ENCODE measurements at places on chromosomes 13 and 19. TPM values are rescaled to one million over a fixed set of nuclear protein-coding genes. Genes with fewer than 3 reads are reported as not detected.
A peak's percentile ranks its signal among the peaks of the same experiment; 100 is the strongest.

NRTN gene
- total RNA-seq: 0.40 TPM

DNA sequence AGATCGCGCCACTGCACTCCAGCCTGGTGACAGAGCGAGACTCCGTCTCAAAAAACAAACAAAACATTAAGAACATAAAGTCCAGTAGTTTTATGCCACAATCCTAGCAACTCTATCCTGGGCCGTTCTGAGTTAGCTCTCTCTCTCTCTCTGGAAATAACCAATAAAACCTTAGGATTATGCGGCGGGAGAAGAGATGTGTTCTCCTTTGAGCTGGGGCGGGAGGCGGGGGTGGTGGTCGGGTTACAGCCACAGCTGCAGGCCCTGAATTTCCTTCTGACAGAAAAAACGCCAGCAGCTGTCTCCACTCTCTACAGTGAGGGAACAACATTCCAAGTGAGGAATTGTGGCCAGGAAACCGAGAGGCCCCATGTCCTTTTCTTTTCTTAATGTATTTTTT, 9.1 kb upstream of the PNMA8A start:
- peak overlapping the region; percentile 89 for H3K27ac ChIP-seq
- H3K4me1 ChIP-seq: peaks cover 38% of the 10 kb centered on the region
- peak overlapping the region; percentile 31 for H3K4me3 ChIP-seq
- H3K36me3 ChIP-seq: no peaks in the 10 kb centered on the region

NANOS3 gene
- total RNA-seq: 3.5 TPM

- no peak overlapping the region for H3K27ac ChIP-seq
- peak; percentile 91 for DNase-seq
- H3K27me3 ChIP-seq: no peaks in the 10 kb centered on the region
- H3K4me1 ChIP-seq: peaks cover 9% of the 10 kb centered on the region
- no peak overlapping the region for H3K4me3 ChIP-seq
Measured at GRCh38 chr19:33406521-33407139, 33.1 kb downstream of the CEBPG start.

CYP2F1 gene
- not detected for total RNA-seq

DNA sequence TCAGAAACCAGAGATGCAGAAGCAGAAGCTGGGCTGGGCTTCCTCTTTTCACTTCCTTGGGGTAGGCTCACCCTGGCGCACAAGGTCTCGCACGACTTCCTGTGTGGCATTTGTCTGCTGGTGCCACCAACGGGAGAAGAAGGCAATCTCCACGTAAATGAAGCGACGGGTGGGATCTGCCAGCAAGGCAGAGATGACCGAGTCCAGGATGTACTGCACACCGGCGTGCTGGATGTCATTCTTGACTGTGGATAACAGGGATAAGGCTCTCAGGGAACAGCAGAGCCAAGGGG, 1.3 kb downstream of the MAN2B1 start:
- peaks cover 3% of the 10 kb centered on the region for H3K36me3 ChIP-seq
- peaks cover 29% of the 10 kb centered on the region for H3K4me1 ChIP-seq
- no peak for DNase-seq
- H3K27ac ChIP-seq: no peak overlapping the region
- peak overlapping the region; percentile 18 for H3K4me3 ChIP-seq

GRCh38 chr13:26025771-26026170, 26.0 kb downstream of the SHISA2 start:
- no peaks in the 10 kb centered on the region for H3K27me3 ChIP-seq
- H3K36me3 ChIP-seq: no peaks in the 10 kb centered on the region
- H3K4me1 ChIP-seq: peaks cover 56% of the 10 kb centered on the region
- DNase-seq: peak; percentile 36
- H3K27ac ChIP-seq: no peak overlapping the region

DNA sequence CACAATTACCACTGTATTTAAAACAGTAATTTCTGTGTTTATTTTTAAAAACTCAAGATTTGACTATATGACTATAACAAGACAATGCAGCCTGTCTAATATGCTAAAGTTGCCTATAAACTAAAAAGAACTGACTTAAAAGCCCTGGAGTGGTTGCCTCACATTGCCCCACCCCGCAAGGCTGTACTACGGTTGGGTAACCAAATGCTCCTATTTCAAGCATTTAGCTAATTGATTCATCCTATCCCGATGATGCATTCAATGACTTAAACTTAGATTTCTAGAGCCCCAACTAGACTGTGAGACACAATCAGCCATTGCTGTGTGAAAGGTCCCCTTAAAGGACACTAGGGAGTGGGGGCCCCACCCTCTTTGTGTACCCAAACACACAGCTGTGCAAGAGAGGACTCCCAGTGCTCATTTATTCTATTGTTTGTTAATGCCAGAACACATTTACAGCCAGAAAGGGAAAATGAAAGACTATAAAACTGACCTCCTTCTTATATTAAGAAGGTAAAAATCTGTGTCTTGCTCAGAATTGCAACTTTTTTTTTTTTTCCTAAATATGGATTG, 66.9 kb downstream of the MIPEP start:
- no peaks in the 10 kb centered on the region for H3K27me3 ChIP-seq
- H3K36me3 ChIP-seq: peaks cover 19% of the 10 kb centered on the region
- H3K4me1 ChIP-seq: no peaks in the 10 kb centered on the region
- no peak overlapping the region for H3K4me3 ChIP-seq
- no peak overlapping the region for H3K27ac ChIP-seq

LRRC63 gene
- total RNA-seq: not detected

- peaks cover 54% of the 10 kb centered on the region for H3K36me3 ChIP-seq
- no peaks in the 10 kb centered on the region for H3K27me3 ChIP-seq
- DNase-seq: peak; percentile 67
- no peaks in the 10 kb centered on the region for H3K4me1 ChIP-seq
- H3K27ac ChIP-seq: no peak overlapping the region
Measured at GRCh38 chr19:57512845-57513244, 13.1 kb downstream of the ZNF773 start.

- peaks cover 14% of the 10 kb centered on the region for H3K4me1 ChIP-seq
- peaks cover 6% of the 10 kb centered on the region for H3K36me3 ChIP-seq
- DNase-seq: no peak
- peak overlapping the region; percentile 84 for H3K4me3 ChIP-seq
Measured at GRCh38 chr19:13747098-13747453, 17.2 kb upstream of the MRI1 start.

ELANE gene
- total RNA-seq: 1.1 TPM

- peak; percentile 91 for DNase-seq
- H3K27ac ChIP-seq: peak overlapping the region; percentile 80
- peaks cover 16% of the 10 kb centered on the region for H3K36me3 ChIP-seq
- H3K4me3 ChIP-seq: no peak overlapping the region
- H3K4me1 ChIP-seq: peaks cover 18% of the 10 kb centered on the region
Measured at GRCh38 chr19:13986348-13986904, 19.7 kb downstream of the RFX1 start.

DNA sequence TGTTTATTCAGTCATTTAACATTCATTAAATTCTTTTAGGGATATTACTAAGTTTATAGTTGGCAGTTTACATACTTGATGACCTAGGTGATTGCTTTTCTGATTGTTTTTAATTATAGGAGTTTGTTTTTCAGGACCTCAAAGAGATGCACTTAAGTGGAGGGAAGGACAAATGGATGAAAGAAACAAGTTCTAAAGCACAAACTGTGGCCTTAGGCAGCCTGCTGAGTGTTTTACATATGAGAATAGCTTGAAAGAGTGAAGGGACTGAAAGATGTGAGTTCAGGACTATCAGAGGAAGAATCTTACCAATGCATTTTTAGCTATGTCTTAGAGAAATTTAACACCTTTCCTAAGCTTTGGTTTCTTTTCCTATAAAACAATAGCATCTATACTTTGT, 402.6 kb downstream of the KLF12 start:
- H3K27me3 ChIP-seq: no peaks in the 10 kb centered on the region
- no peak overlapping the region for H3K4me3 ChIP-seq
- no peak for DNase-seq
- no peaks in the 10 kb centered on the region for H3K4me1 ChIP-seq
- H3K27ac ChIP-seq: no peak overlapping the region
- H3K36me3 ChIP-seq: peaks cover 12% of the 10 kb centered on the region

- H3K27me3 ChIP-seq: peaks cover 54% of the 10 kb centered on the region
- no peak overlapping the region for H3K4me3 ChIP-seq
- H3K4me1 ChIP-seq: no peaks in the 10 kb centered on the region
- no peak for DNase-seq
- H3K27ac ChIP-seq: no peak overlapping the region
Measured at GRCh38 chr13:26941345-26942174, 181.0 kb upstream of the GPR12 start.

- no peak overlapping the region for H3K4me3 ChIP-seq
- peaks cover 29% of the 10 kb centered on the region for H3K4me1 ChIP-seq
- H3K36me3 ChIP-seq: no peaks in the 10 kb centered on the region
- H3K27me3 ChIP-seq: peaks cover 4% of the 10 kb centered on the region
- H3K27ac ChIP-seq: no peak overlapping the region
Measured at GRCh38 chr13:30145709-30146367, 161.5 kb downstream of the KATNAL1 start.

DNA sequence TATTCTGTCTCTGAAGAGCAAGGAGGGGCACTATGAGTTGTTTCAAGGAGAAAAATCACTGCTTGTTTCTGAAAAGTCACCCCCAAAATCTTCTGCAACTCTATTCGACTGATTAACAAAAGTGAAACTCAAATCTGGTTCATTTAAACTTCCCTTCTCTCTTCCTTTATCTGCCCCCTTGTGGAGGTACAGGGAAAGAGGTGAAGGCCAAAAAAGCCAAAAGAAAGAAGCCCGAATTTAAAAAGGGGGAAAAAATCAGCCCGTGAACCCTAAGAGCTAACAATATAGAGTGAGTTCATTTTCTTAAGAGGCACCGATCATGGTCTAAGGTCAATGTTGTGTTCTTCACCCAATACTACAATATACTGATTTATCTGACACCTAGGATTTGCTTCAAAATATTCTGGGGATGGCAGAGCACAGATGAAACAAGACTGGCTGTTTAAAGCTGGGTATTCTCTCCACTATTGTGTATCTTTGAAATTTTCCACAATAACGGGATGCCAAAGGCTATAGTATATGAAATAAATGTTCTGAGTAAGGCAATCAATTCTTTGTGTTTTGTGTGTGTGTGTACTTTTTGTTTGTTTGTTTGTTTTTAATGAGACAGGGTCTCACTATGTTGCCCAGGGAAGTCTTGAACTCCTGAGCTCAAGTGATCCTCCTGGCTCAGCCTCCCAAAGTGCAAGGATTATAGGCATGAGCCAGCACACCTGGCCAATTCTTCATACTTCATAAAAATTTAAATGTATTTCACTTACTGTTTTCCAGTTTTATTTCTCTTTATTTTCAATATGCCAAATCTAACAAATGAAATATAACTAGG, 55.0 kb upstream of the EEF1AKMT1 start:
- peak overlapping the region; percentile 33 for H3K27ac ChIP-seq
- H3K4me1 ChIP-seq: peaks cover 20% of the 10 kb centered on the region
- H3K4me3 ChIP-seq: peak overlapping the region; percentile 55

CYP2A6 gene
- not detected for total RNA-seq

GPR12 gene
- total RNA-seq: not detected

GRCh38 chr19:54179921-54180461, 7.0 kb upstream of the TMC4 start:
- no peak for DNase-seq
- H3K27me3 ChIP-seq: no peaks in the 10 kb centered on the region
- peaks cover 2% of the 10 kb centered on the region for H3K4me1 ChIP-seq
- peak overlapping the region; percentile 41 for H3K27ac ChIP-seq
- no peaks in the 10 kb centered on the region for H3K36me3 ChIP-seq

GRCh38 chr13:52849291-52850071, 1.0 kb upstream of the PCDH8 start:
- H3K4me1 ChIP-seq: peaks cover 25% of the 10 kb centered on the region
- H3K27ac ChIP-seq: no peak overlapping the region

- H3K27me3 ChIP-seq: peaks cover 52% of the 10 kb centered on the region
- peaks cover 23% of the 10 kb centered on the region for H3K4me1 ChIP-seq
- DNase-seq: peak; percentile 83
- peaks cover 2% of the 10 kb centered on the region for H3K36me3 ChIP-seq
Measured at GRCh38 chr13:36163809-36164308, 32.7 kb upstream of the DCLK1 start.

DNA sequence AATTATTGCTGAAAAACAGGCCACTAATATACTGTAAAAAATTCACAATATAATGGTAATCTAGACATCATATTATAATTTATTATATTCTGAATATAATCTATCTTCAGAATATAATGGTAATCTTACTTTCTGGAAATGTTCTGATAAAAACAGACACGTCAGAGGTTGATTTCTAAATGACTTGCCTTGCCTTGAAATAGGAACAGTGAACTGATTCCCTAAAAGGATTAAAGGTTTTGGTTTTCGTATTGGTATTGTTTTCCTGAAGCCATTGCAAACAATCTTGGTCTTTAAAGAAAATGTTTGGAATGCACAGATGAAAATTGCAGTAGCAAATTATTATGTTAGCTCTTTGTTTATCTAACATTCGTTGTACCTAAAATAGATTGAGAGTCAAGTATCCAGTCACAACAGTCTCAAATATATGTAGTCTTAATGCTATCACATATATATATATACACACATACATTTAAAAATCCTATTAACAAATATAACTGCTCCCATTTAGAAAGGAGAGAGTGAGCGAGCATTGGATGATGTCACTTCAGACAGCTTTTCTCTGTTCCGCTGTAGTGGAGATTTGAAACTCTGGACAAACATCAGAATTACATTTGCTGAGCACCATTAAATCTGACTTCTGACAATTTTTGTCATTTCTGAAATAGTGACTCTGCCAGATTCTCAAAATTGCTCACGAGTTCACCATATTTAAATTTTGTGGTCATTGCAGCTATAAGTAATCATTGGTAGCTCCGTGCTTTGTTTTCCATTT, 1.7 kb downstream of the ITM2B start:
- peaks cover 55% of the 10 kb centered on the region for H3K4me1 ChIP-seq
- H3K36me3 ChIP-seq: no peaks in the 10 kb centered on the region
- H3K27me3 ChIP-seq: peaks cover 3% of the 10 kb centered on the region
- H3K4me3 ChIP-seq: peak overlapping the region; percentile 92
- DNase-seq: no peak

S1PR4 gene
- not detected for total RNA-seq
